ENCODE measurements at places on chromosomes 11 and 22. TPM values are rescaled to one million over a fixed set of nuclear protein-coding genes. Genes with fewer than 3 reads are reported as not detected.

The TMEM191B gene
- not detected for total RNA-seq

The CSNK2A3 gene
- 0.52 TPM for total RNA-seq

The PHF21B gene
- 1.0 TPM for total RNA-seq

The PTS gene
- total RNA-seq: 13.0 TPM

The SYT12 gene
- not detected for total RNA-seq

The EFCAB6 gene
- 1.6 TPM for total RNA-seq

The CD3E gene
- total RNA-seq: not detected

The RRP7A gene
- 13.0 TPM for total RNA-seq

The DERL3 gene
- total RNA-seq: 1.0 TPM

The ANAPC15 gene
- 7.8 TPM for total RNA-seq

The BTBD18 gene
- total RNA-seq: not detected

The UBQLNL gene
- under 0.01 TPM for total RNA-seq

The TSGA10IP gene
- not detected for total RNA-seq

The NOX4 gene
- 5.2 TPM for total RNA-seq

The FGF19 gene
- total RNA-seq: not detected

The RFPL3 gene
- not detected for total RNA-seq

The RGL4 gene
- total RNA-seq: 0.52 TPM

The METTL15 gene
- total RNA-seq: 21.9 TPM

The MYO7A gene
- total RNA-seq: 6.3 TPM

The KMT5B gene
- 39.7 TPM for total RNA-seq

The BTG4 gene
- not detected for total RNA-seq

The CCT8L2 gene
- not detected for total RNA-seq

The TSPAN32 gene
- 2.1 TPM for total RNA-seq

The SLC22A12 gene
- not detected for total RNA-seq

The MCHR1 gene
- total RNA-seq: 1.6 TPM

The KIRREL3 gene
- total RNA-seq: under 0.01 TPM

The C11orf87 gene
- total RNA-seq: 0.52 TPM

The TUBA8 gene
- 21.9 TPM for total RNA-seq

The P2RX6 gene
- 11.0 TPM for total RNA-seq

The RIBC2 gene
- 0.52 TPM for total RNA-seq
